Stimulated activated CD4-positive, alpha-beta T cell treated with anti-CD3 and anti-CD28 coated beads, Interleukin-4, amount 100 ng/mL, for 1 hour (primary cell): ENCODE measurements at places on chromosomes 2 and 18.

DNA sequence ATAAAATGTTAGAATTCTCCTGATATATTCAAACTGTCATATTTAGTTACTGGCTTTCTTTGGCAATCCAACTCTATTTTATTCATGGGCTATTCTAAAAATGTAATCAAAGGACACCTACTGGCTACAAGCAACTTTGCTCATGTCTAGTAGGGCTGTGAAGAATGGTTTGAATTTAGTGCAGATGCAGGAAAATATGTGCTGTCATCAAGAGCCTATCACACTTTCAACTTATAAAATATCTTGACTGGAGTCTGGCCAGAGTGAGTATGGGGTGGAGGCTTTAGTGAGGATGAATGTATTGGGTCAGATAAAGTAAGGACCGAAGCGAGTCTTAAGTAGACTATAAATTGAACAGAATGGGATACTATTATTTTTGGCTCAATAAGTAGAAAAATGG, 343.4 kb upstream of the SPRED2 start:
- no peak for DNase-seq

GRCh38 chr2:239239607-239240413, 161.0 kb downstream of the HDAC4 start:
- DNase-seq = no peak

DNA sequence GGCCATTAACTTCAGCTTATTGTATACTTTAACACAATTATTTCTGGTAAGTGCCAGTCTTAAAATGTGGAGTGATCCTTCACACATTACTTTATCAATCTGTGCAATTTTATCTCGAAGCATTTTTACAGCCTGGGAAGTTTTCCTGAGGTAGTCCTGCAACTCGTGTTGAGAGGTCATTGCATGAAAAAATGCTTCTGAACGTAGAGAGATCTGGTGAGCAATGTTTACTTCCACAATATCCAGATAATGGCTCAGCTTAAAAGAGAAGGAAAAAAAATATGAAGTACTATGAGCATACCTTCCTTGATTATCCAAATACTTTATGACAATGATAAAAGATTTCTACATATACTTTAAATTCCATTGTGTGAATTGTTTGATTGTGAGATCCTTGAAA, 57.0 kb downstream of the VPS54 start:
- no peak for DNase-seq

DNA sequence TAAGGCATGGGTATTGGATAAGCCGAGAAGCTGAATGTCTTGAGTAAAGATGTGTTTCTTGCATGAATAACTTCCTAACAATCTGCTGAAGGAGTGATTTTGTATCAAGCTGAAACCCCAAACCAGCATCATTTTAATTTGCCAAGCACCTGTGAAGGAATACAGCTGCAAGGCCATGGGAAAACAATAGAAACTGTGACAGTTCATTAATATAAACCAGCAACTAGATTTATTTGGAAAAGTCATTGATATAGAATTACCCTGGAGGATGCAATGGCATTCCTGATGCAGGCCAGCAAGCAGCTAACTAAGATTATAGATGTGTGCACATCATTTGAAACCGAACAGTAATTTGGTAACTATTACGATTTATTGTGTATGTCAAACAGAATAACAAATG, 155.7 kb upstream of the TCF4 start:
- DNase-seq = no peak

DNA sequence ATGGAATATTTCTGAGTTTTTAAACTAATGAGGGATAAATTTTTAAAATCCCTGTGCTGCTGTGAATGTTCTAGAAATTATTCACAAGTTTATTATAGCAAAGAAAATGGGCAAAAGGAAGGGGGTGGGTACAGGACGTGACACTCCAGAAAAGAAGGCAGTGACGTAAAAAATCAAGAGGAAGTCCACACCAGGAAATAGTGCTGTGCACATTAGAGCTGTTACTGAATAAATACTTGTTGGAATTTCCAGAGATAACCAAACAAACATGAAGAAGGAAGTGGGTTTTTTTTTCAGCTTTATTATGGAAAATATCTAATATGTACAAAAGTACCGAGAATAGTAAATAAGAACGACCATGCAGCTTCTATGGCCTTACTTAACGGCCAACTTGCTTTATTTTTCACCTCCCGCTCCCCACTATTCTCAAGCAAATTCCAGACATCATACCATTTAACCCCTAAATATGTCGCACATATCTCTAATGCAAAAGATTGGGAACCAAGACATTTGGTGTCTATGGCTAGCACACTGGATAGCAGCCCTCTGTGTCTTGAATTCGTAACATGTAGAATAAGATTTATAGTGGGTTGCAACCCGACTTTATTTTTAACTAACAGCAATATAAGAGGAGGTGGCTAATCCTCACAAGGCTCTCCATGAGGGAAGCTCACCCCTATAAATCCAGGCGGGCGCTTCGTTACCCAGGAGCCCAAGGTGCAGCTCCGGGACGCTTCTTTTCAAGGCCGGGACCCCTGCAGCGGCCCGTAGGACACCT, 580 bp upstream of the NDUFV2 start:
- DNase-seq = no peak

DNA sequence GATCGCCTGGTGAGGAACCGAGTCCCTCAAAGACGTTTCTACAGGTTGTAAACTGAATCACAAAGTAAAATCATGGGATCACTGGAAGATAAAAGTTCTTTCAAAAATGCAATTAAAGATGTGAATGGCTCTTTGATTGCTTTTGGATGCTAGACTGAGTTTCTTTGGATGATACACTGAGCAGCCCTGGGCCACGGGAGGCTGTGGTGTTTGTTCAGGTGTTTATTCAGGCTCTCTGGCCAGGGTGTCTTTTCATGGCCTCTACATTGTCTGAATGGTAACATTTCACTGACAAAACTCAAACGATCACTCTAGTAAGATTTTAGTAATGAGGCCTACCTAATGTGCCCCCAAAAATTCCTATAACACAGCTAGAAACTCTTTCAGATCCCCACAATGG, 48.4 kb upstream of the SPATS2L start:
- DNase-seq = no peak

GRCh38 chr2:135471106-135471505, 59.9 kb downstream of the ZRANB3 start:
- no peak for DNase-seq

DNA sequence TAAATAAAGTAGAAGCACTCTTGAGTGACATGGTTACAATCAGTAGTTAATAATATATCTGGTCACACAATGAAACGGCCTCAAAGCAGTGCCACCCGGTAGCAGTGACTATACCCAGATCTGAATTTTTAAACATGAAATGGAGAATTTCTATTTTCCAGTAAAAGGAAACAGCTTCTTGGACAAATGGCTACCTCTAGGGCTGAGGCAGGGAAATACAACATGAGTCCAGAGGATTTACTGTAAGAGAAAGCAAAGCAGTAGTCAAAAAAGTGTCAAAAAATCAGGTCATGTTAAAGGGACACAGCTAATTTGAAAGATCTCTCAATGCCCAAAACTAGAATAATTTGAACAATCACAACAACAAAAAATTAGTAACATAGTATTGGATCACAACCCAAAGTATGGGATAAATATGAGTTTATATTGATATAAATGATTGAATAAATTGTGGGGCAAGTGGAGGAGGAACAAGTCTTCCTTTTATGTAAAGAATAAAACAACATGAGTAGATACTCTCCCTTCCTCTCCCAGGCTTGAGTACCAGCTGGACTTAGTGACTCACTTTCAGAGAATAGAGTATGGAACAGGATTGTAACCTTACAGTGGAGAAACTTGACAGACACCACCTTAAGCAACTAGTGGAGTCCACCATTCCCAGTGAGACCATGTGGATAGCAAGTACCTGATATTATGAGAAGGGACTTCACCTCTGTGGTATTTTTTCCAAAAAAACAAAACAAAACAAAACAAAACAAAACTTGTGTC, 180.8 kb downstream of the MBD2 start:
- DNase-seq = no peak

GRCh38 chr2:19804639-19805260, 97.0 kb downstream of the TTC32 start:
- no peak for DNase-seq

- DNase-seq = no peak
These were observed 132.1 kb upstream of the ARL4C start for GRCh38 chr2:234628953-234629352.

DNA sequence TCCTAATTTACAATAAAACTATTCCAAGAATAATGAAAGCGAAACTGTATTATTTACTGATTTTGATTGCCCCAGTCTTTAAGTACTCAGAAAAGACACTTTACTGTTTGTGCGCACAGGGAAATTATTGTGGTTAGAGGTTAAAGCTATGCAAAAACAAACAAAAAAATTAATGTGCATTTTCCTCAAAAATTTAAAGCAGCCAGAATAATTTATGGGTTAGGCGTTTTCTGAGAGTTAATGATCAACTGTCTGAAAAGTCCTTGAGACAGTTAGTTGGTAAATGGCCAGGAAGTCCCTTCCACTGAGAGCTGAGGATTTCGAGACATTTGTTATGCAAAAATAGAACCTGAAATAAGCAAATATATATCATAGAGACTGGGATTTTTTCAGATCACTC, 143.3 kb downstream of the IRS1 start:
- DNase-seq = no peak

DNA sequence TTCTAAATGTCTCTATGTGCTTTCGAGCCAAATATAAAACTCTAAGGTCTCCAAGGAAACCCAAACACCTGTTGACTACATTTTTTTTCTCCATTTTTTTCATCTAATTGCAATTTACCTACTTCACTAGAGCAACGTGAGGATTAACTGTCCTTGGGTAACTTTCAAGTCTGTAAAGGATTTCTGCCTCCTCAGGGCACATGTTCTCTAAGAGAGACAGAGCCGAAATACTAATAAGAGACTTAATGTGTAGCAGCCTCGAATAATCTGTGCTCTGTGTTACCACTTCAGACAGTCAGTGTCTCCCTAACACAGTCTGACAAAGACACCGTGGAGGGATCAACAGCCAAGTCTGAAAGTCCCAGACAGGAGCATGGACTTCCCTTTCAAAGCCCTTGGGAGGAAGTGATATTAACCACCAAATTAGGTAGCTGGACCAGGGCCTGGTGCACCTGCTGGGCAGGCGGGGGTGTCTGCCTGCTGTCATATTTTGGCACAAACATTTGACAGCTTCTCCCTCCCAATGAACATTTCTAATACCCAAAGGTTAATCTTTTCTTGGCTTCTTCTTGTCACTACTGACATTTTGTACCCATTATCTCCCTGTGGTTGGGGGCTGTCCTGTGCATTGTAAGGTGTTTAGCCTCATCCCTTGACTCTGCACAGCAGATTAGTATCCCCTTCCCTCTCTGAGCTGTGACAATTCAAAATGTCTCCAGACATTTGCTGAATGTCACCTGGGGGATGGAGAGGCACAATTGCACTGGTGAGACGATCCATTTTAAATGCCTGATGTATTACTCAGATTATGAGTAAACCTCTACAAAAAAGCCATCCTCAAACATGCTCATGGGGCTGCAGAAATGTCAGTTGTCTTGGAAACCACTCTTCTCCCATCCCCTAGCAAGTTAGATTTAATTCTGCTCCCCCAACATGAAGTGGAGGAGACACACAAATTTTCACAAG, 45.7 kb upstream of the LYPD1 start:
- DNase-seq = no peak

DNA sequence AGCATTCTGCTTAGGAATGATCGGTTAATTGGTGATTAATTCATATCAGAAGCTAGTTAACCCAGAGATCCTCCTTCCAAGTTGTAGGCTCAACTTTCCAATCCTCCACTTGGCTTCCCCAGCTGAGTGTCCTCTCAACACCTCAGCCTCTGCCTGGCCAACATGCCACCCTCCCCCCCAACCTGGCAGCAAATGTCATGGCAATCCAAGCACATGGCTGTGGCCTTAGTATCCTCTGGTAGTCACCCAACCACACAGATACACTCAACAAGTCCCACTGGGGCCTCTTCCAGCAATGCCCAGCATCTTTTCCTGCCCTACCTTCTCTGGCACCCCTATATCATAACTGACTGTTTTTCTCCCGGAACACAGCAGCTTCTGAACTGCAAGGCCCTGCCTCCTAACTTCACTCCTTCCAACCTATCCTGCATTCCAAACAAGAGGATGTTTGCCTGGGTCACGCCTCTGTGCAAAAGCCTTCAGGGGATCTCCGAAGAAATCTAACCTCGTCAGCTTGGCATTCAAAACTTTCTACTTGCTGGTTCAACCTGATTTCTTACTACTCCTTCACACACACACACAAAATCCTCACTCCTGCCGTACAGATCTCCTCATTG, 195.0 kb downstream of the CYP26B1 start:
- DNase-seq = no peak
